Uterus (tissue), 4 donors: ENCODE measurements at places on chromosomes 2 and 18. TPM values are rescaled to one million over a fixed set of nuclear protein-coding genes. Genes with fewer than 3 reads are reported as not detected.

- DNase-seq = no peak
Measured at GRCh38 chr18:10094655-10095054, 180.8 kb downstream of the VAPA start.

TMEM163 gene
- total RNA-seq = not detected

LGALSL gene
- total RNA-seq = 30.0 TPM

- DNase-seq = no peak
Measured at GRCh38 chr2:159905926-159906714, 108.1 kb upstream of the CD302 start.

DNA sequence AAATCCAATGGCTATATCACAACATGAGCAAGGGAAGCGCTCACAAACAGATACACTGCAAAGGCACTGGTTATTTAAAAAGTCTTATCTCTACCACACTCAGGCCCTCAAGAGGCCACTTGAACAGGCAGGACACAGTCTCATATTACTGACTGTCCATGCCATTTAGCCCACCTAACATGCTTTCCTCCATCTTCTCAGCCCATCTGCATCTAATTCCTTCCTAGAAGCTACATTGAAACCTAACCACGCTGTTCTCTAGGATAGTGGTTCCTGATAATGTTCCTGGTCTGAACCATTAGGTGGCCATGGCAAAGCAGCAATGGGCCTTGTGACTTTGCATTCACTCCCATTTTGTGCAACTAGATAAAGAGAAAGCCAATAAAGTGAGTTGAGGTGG is 22.5 kb upstream of the NEB start:
- DNase-seq = no peak

KCTD18 gene
- total RNA-seq = 10.5 TPM

DNA sequence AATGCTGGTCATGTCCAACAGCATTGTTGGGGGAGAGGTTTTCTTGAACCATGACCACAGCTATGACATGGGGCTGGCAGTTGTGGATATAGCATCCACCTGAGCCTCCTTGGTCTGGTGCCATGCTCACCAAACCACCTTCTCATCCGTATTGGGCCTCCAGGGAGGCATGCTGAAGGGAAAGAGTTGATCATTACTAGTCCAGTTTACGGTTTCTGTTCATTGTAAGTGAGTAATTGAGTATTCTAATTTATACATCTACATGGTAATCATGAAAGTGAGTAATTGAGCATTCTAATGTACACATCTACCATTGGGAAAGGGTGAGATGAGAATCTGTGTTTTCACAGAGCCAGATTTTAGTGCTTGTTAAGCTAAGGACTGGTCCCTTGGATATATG is 6.8 kb downstream of the TMEM87B start:
- DNase-seq = no peak

- no peak for DNase-seq
Measured at GRCh38 chr2:146709004-146709403, 1135.8 kb upstream of the ACVR2A start.

GRCh38 chr2:241563031-241563507 is 4.5 kb downstream of the BOK start:
- DNase-seq = no peak

GRCh38 chr2:6574121-6574520 is 291.6 kb downstream of the CMPK2 start:
- no peak for DNase-seq

DNA sequence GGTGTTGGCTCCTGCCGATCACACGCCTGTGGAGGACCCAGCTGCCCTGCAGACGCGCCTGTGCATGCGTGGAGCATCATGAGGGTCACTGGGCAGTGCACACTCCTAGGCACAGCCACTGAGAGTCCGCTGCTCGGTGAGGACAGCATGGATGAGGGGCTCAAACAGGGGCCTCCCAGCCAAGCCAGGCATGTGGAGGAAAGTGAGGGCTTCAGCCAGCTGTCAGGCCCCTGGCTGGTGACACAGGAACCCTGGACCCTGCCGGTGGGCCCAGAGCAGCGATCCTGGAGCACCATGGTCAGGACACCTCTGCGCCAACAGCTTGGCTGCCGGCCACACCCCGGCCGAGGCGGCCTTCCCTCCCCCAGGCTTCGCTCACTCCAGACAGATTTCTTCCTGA is 171.2 kb downstream of the RTP5 start:
- no peak for DNase-seq

- DNase-seq = no peak
Measured at GRCh38 chr2:71456617-71457016, 3.3 kb downstream of the DYSF start.

DNA sequence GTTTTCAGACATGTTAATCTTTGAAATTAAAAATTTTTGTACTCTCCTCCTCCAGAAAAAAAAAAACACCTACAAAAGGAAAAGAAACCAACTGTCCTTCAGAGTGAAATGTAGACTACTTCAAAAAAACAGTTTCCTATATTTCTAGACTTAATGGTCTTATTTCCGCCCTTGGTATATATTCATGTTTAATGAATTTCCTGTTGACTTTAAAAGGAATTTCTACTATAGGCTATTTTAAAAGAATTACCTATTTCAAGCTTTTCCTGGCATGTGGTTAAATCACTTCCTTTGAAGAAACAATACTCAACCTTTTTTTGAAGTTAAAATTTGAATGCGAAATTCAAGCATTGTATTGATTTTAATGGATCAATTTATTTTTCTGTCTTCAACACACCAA is 29.2 kb downstream of the GULP1 start:
- no peak for DNase-seq

DNA sequence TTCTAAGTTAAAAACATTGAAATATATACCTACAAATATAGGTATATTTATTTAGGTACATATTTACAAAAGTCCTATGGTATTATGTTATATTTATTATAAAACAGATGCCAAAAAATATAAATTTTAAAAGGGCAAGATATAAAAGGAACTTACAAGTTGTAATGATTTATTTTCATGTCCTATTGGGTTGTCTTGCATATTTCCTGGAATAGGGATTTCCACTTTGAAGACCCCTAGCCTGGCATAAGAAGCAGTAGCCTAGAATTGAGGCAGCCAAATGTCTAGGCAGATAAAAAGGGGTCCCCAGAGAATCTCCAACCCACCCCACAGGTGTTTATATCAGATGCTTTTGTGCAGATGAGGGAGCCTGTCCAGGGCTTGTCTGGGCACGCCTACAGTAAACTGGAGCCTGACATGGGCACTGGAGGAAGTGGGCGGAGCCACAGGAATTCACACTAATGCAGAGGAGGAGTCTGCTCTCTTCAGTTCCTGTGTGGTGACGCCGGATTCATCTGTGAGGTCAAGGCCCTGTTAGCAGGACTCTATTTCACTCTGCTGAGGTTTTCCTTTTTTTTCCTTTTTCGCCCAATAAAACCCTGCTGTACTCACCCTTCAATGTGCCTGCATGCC is 1088.9 kb upstream of the PIK3C3 start:
- no peak for DNase-seq
